ENCODE measurements at places on chromosomes 6 and 20.

DNA sequence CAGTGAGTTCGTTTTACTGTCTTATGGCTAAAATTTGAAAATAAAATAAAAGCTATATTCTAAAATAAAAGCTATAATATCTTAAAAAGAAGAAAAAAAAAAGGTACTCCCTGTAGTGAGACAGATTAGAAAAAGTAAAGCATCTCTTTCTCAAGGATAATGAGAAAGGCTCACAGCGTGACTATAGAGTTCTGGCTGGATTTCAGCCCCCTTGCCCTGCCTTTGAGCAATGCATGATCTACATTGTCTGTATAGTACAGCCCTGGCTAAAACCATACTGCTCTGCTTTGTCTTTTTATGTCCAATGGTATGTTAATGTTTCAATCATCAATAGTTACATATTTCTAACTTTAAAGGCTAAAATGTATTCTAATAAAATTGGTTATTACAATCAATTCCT, 91.2 kb downstream of the PRSS35 start:
- no peak for DNase-seq

DNA sequence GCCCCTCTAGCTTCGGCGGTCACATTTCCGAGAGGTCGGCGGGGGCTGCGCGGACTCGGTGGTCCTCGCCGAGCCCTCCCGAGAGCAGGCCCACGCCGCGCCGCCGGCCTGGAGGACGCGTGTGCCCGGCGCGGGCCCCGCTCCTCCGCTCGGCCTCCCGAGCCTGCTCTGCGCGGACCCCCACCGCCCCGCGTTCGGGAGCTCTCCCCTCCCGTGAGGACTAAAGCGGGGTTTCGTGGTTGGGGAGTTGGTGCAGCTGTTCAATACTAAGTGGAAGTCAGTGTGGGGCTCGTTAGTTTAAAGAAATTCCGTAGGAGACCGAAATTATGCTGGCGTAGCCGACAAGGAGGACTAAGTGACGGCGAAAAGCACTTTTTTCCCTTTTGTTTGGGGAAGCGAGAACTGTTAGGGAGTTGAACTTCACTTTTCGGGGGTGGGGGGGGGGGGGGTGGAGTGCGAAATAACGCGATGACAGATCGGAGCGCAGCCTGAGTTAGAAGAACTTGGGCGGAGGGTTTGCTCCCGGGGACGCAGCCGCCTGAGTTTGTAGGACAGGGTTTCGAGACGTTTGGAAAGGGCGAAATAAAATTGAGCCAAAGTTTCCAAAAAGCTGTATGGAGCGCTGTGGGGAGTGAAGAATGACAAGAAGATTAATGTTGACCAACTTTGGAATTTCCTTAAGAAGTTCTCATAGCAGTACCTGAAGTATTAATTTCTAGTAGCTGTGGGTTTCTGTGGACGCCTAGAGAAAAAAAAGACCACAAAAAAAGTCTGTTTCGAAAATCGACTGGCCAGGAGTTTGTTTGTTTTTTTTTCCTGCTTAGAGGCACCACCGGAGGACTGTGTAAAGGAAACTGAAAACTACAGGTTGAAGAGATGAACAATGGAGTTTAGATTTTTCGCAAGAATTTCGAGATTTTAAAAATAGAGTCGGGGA, 1.4 kb downstream of the QKI start:
- peak; percentile 73 for DNase-seq

DNA sequence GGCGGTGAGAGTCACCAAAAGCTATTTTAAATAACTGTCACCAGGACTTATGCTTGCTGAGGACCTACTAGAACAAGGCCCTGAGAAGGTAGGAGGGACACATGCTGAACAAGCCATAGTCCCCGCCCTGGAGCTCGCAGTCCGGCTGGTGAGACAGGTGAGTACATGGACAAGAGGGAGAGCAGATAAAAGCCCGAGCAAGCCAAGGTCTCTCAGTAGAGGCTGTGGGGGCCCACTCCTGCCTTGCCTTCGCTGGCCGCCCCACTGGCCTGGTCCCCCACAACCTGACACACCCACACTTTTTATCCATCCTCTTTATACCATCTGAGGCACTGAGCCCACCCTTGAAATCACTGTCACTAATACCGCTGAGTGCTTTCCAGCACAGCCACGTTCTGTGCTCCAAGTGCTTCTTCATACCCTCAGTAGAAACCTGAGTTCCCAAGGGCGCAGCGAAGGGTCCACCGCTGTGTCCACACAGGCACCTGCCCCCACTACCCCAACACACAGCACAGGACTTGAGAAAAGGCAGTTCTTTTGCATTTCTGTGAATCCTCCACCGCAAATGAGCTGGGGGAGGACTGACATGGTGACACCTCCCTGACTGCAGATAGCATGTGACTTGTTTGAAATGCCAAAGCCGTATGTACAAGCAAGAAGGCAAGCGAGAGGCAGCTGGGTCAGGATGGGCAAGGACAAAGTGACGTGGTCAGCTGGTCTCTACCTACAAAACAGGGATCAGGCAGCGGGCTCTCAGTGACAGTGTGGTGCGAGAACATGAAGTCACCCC, 12.1 kb downstream of the DDRGK1 start:
- peak; percentile 50 for DNase-seq

GRCh38 chr6:129455126-129455769, 254.7 kb downstream of the ARHGAP18 start:
- no peak for DNase-seq

DNA sequence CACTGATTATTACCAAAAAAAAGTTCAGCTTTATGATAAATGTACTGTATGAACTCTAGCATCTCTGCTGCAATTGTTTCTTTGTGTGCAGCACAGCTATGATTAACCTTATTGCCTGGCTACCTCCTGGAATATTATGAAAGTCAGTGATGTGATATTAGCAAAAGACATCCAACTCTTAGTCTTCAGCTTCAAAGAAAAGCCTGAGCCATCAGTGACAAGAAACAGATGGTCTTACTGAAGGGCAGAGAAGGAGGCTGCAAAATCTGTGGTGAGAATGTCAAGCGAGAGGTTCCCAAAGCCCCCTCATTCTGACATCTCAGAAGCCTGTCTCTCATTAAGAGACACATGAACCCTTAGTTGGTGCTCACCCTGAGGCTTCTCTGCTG, 89.4 kb upstream of the TNFAIP3 start:
- DNase-seq: no peak

GRCh38 chr20:46545077-46545826, 5.2 kb downstream of the OCSTAMP start:
- DNase-seq: no peak

DNA sequence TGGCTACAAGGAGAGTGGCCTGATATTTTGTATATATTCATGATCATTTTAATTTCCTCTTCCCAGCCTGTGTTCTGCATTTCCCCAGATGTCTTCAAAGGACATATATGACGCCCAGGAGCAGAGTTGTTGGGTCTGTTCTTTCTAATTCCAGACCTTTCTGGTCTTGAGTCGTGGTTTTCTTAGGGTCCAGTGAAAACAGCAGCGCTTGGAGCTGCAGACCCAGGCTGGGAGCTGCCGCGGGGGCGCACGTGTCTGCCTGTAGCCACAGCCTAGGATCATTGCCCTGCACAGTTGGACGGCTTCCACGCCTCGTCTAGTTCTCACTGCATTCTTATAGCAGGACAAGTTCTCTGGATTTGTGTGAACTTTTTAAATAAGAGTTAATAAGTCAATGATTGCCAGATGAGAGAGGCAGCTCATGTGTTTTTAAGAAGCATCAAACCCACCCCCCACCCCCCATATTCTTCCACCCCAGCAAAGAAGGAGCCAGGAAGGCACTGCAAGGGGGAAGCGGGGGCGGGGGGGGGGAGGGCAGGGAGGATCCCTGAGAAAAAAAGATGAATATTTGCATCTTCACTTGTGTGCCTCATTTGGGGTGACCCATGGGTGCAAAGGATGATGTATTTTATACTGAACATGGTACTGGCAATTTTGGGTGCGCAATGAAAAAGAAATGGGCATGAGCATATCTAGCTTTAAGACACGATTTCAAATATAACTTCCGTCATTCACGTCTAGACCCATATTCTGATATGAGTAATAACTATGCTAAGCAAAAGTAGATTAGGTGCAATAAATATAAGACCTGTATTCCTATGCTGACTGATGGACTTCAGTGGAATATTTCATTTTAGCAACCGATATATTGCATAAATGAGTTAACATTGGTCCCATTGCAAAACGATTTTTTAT, 160.0 kb downstream of the TBXT start:
- DNase-seq: no peak

GRCh38 chr6:154548130-154548830, 37.8 kb upstream of the CNKSR3 start:
- DNase-seq: no peak

Measured in aorta (tissue), 5 donors.